ENCODE measurements at places on chromosomes 7 and 10.

- no peak for DNase-seq
Observed at GRCh38 chr7:110386006-110386405, 704.9 kb upstream of the LRRN3 start.

DNA sequence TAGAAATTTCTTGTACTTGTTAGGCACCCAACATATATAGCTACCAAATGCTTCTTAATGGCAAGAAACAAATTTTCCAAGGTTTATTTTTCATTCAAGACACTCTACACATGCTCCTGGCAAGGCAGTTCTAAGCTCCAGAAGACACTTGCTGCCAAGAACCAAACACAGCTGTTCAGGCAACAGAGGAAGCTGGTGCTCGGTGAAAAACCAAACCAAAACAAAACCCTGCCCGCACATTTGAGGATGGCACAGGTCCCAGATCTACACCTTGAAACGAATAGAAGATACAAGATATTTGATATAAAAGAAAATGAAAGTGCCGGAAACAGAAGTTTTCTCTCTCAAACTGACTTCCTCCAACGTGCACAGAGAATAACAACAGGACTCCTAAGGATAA, 4.9 kb upstream of the DNTT start:
- DNase-seq, result no peak

- DNase-seq, result no peak
Observed at GRCh38 chr10:31381766-31382316, 62.8 kb downstream of the ZEB1 start.

- no peak for DNase-seq
Observed at GRCh38 chr10:28569506-28570159, 36.7 kb downstream of the WAC start.

GRCh38 chr10:106312087-106312486, 852.4 kb downstream of the SORCS1 start:
- no peak for DNase-seq

DNA sequence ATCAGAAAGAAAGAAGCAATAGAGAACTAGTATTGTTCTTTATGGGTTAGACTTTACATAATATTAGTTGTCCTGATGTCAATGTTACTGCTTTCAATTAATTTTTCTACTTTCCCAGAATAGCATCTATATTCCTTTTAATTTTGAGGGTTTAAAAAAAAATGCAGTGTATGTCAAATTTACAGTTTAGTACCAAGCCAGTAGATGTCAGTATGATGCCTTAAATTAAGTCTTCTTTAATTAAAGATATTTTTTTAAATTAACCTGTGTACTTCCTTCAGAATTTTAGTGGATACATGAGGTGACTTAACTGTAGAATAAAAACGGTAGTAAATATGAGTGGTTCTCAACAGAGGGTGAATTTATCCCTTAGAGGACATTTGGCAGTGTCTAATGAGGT, 35.2 kb upstream of the STOX1 start:
- DNase-seq, result no peak

DNA sequence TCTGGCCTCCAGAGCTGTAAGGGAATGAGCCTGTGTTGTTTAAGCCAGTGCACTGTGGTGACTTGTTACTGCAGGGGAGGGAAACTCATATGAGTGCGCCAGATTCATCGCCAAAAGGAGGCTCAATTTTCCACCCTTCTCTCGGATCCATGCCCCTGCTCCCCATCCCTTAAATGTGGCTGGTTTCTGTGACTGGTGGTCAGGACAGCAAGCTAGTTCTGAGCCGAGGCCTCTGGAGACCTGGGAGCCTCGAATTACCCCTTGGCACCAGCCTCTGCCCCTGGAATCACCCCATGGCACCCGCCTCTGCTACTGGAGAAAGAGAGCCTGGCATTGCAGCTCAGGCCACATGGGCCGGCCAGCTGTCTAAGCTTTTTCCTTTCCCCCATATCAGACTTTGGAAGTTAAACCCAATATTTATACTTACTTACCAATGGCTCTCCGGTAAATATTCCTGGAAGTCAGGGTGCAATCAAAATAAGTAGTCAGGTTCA, 39.9 kb upstream of the RBM33 start:
- DNase-seq, result no peak

GRCh38 chr7:144023171-144023827, 23.2 kb downstream of the OR6B1 start:
- no peak for DNase-seq

DNA sequence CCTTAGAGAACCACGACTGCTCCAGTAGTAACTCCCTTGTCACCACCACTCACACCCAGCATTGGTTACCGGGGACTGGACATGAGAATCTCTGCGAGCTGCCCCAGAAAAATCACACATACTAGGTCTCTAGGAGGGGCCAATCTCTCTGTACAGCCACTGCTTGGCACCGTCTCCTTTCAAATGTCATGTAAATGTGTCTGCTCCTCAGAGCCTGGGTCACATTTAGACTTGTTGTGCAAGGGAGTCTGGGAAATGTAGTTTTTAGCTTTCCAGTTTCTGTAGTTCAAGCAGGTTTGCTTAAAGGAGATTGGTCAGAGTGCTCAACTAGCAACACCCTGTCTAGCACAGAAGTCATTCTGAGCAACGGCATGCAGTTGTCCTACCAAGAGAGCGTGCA, 60.0 kb downstream of the CHN2 start:
- DNase-seq, result no peak

DNA sequence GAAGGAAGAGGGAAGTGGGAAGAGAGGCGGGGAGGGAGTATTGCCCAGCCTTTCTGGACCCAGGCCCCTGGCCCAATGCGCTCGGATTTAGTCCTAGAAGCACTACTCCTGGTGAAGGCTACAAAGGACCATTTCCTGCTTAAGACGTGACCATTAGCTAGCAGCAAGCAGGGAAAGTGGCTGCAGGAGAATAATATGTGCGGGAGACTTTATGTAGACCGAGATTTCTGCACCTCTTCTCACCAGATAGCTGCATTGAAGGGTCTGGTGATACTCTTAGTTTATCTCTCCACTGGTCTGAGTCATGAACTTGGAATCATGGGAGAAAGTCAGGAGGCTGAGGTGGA, 3.1 kb downstream of the VAX1 start:
- no peak for DNase-seq

DNA sequence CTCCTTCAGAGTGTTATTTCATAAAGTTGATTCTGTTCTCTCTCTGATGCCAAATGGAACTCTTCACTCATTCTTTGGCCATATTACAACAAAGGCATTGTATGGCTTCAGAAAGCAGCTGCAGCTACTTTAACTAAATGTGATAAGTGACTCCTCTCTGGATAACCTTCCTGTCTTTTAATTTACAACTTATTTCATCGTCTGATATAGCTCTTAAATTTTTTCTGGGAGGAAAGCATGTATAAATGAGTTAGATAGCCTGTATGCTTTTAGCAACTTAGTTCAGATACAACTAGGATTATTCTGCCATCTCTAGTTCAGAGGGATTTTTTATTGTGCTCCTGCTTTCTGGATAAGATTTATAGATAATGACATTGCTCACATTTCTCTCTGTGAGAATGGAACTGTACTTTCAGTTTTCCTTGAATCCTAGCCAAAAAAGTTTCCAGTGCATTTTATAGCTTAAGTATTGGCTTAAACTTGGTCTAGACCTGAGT, 57.5 kb downstream of the KLHDC10 start:
- DNase-seq, result no peak

DNA sequence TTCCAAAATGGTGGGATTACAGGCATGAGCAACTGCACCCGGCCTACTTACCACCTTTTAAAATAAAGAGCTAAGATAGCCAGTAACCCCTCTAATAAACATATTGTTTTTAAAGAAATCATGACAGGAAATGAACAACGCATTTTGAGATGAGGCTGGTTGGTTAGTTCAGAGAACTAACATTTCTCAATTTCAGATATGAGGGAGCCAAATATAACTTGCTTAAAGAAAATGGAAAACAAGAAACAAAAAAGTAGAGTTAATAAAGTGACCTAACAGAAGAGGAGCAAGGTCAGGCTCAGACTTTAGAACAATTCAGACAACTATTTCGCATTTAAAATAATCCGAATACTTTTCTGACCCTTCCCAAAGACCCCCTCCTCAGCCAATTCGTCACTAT, 254.9 kb upstream of the PHF14 start:
- no peak for DNase-seq
